NCI-H510A treated with DMSO at 0.1 percent for 48 hours (cell line): ENCODE measurements at places on chromosomes 4 and X.

DNA sequence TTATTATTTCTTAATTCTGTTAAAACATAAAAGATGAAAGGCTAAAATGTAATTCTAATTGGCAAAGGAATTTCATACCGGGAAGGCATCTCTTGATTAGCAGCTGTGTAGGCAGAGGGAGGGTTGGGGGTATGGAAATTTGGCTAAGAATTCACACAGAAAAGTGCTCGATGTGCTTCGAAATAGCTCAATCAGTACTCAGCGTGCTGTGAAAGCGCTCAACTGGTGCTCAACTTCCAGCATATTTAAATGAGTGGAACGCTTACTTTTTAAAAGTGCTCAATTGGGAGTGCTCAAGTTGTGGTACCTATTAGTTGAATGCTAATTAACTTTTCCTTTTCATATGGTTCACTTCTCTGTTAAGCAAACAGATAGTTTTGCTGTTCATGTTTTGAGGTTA is 695.9 kb upstream of the ATOH1 start:
- no peak for DNase-seq

GRCh38 chr4:89353514-89353913 is 45.9 kb upstream of the GPRIN3 start:
- DNase-seq, result no peak

GRCh38 chrX:10009741-10010140 is 42.6 kb downstream of the CLDN34 start:
- no peak for DNase-seq

DNA sequence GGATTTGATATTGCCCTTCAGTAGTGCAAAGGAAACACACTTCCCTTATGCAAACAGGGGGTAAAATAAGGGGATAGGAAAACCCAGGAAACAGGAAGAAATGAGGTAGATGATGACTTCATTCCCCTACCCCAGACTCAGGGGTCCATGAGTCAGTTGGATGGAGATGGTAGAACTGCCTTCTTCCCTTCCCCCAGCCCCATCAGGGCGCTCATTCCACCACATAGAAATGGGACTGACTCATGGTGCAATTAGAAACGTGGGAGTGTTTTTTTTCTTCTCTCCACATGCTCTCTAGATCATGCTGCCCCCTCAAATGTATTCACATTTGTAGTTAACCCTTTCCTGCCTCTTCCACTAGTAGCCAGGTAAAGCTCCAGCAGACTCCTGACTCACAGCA is 23.1 kb upstream of the ARMCX2 start:
- DNase-seq, result no peak

- no peak for DNase-seq
Measured at GRCh38 chr4:23878246-23878891, 11.5 kb downstream of the PPARGC1A start.

DNA sequence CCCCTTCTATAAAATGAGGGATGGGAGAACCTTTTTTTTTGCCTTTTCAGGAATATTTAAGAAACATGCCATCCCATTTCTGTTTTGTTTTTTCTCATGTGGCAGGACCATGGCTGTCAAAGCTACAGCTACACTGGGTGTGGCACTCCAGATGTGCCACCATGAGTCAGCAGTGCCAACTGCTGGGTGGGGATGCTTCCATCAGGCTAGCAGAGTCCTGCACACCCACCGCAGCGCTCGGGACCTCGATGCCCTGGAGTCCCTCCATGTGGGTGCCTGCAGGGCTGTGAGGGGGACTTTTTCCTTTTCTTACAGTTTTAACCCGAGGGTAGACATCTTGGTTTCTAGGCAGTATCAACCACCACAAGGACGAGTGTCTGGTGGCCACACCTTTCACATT is 352.6 kb downstream of the NR3C2 start:
- no peak for DNase-seq

DNA sequence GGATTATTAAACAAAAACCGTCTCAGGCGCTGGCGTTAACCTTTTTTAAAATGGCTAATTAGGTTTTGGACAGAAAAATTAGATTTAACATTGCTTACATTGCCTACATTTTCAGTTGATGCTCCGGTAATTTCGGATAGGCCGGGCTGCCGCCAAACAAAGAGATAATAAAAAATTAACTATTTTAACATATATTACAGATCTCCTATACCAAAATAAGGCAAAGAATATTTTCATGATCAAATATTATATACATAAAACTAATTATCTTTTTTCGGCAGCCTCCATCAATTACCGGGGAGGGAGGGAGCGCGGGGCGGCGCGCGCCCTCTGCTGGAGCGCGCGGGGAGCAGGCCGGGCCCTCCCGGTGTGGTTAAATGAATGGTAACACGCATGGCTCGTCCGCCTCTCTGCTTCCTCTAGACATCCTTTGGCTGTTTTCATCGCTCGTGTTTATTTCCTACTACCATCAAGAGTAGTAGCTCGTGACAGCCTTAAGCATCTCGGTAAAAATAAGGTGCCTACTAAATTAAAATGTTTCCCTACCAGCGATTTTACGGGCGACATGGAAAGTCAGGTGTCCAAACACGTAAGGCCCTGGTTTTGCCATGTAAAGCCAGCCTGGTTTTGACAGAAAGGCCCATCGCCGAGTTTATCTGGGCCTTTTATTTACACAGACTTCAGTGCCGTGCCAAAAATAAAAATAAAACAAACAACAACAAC is 52.4 kb upstream of the TMEM33 start:
- peak; percentile 65 for DNase-seq

DNA sequence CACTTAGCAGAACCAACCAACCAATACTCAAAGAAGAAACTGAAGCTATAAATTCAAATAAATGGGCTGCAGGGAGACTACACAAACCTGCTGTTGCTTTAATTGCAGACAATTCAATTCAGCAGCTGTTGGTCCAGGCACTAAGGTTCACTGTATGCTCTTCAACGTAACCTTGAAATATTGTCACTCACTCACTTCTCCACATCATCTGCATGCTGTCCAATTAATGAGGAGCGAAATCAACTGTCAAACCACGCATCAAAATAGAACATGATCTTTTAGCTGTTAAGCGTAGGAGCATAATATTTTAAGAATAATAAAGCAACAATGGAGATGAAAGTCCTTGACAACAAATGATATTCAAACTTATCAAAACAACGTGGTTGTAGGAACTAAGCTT is 17.0 kb downstream of the ENOX2 start:
- DNase-seq, result no peak

DNA sequence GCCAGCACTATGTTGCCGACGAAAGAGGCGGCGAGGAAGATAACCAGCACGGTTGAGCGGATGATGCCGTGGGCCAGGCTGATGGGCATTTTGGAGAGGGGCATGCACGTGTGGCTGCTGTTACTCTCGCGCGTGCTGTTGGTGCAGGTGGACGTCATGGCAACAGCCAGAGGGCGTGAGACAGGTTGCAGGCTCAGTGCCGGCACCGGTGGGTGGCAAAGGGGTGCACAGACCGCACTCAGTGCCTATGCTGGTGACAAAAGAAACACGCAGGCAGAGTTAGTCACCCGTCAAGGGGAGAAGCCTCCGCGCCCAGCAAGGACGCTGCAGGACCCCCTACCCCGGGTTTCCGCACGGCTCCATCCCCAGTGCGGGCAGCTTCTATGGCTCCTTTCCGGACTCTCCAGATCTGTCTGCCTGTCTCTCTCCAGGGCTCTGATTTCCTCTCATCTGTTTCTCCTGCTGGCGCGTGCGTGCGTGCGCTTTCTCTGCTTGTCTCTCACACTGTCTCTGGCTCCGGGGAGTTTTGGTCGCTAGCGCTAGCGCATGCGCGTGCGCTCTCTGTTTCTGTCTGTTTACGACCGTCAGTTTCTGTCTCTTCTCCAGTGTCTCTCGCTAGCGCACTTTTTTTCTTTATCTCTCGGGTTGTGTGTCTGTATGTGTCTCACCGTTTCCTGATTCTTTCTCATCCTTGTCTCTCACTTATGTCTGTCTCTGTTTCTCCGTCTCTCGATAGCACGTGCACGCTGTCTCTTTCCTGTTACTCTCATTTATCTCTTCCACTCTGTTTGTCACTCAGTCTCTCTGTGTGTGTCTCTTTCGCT is 2.1 kb downstream of the GPR101 start:
- peak; percentile 9 for DNase-seq

DNA sequence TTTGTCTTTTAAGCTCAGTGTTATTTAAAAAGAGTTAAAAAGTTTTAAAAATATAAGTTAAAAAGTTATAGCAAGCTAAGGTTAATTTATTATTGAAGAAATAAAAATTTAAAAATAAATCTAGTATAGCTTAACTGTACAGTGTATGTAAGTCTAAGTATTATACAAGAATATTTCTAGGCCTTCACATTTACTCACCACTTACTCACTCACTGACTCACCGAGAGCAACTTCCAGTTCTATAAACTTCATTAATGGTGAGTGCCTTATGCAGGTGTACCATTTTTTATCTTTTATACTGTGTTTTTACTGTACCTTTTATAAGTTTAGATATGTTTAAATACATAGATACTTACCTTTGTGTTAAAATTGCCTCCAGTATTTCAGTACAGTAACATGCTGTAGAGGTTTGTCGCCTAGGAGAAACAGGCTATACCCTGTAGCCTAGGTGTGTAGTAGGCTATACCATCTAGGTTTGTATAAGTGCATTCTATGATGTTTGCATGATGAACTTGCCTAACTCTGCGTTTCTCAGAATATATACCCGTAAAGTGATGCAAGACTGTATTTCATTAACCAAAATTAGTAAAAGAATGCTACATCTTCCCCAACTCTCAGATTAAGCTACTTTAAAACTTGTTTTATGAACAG is 202.9 kb downstream of the CFAP299 start:
- no peak for DNase-seq

DNA sequence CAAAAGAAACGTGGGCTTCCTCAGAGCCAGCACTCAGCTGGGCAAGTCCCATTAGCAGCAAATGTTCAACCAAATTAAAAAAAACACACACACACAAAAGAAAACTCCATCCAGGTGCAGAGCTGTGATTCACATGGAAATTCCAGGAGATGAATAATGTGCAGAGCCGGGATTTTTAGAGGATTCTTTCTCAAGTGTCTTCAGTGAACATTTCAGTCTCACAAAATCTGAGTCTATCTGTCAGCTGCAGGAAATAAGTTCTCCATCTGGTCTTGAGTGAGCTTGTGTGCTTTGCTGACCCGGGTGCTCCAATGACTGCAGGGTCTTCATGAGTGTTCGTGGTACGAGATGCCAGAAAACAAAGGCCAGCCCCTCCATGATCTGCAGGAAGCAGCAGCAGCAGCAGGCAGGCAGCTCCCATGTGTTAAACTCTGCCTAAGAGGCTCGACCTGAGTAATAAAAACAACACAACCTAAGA is 44.3 kb downstream of the RASGEF1B start:
- no peak for DNase-seq

GRCh38 chr4:24722026-24722568 is 73.3 kb upstream of the SOD3 start:
- no peak for DNase-seq

DNA sequence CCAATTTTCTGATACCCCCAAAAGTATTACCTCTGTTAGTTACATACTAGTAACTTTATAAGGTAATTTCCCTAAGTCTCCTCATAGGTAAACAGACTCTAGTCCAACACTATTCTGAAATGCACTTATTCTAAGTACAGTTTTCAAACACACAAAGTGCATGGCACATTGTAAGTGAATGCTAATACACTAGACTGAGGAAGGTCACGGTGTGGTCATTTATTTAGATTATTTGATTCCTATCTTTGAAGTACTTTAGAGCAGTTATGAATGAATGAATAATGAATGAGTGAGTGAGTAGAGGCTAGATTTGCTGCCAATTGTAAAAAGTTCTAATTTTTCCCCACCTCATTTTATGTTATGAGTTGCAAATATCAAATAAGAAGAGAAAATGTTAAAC is 132.8 kb upstream of the UGT8 start:
- no peak for DNase-seq

DNA sequence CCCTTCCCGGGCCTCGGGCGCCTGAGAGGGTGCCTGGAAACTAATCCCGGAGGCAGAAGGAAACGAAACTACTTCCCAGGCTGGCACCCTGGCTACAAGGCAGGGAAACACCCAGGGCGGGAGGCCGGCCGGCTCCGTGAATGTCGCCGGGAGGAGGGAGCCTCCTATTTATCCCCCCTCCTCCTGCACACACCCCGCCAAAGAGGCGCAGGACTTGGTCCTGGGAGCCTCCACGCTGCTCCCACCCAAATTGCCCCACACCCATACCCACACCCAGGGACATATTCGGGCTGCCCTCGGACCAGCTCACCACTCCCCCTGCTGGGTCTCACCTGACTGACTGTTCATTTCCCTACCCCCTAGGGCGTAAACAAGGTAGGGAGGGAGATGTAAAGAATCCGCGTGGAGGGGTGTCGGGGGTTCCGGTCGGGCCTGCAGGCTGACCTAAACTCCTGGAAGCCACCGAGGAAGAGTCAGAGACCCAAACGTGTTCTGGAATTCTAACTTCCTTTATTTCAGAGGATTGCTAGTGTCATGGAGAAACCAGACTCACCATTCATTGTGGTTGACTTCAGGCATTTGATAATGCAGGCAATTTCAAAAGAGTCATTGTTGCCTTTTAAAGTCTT is at the start of gene BTC:
Gene BTC (minus strand): TSS at position 142 of the 629 bp plus-strand sequence. CDS start 198 bp downstream, outside the sequence.
- peak; percentile 85 for DNase-seq

DNA sequence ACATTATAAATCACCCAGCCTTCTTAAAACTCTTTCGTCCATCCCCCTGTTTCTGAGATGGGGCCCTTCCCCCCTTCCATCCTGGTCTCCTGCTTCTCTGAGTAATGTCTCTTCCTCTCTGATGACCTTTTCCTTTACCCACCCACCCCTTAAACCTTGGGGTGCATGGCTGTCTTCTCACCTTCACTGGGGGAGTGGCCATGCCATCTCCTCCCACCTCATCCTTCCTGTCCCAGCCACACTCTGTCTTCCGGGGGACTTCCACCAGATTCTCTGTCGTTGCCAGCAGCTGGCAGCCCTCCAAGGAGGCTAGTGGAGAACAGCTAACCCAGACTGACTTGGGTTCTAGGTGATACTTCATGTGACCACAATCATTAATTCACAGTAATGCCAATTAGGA is 83.2 kb upstream of the SCML1 start:
- no peak for DNase-seq

DNA sequence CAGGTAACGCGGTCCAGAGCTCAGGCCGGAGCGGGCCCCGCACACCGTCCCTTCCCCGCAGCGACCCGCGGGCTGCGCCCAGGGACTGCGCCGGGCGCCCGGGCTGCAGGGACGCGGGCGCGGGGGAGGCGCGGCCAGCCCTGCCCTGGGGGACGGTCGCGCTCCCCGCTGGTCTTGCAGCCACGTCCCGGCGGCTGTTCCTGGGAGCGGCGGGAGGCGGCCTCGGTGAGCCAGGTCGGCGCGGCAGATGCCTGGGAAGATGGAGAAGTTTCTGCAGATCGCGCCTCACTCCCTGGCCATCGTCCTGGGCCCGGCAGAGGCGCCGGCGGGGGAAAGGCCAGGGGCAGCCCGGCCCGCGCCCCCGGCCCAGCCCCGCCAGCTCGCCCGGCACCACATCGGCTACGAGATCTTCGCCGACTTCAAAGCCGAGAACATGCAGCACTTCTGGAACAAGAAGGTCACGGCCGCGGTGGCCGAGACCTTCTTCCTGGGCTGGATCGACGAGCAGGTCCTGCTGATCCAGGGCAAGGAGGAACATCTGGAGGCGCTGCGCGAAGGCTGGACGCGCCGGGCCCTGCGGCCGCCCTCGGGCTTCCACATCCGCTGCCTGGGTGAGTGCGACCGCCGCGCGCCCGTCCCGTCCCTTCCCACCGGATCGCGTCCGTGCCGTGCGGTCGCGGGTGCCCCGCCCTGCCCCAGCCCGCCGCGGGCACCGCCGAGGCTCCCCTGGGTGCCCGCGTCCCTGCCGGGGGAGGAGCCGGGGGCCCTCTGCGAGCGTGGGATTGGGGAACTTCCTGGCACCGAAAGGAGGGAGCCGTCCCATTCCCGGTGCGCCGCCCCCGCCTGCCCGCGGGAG is 107.4 kb upstream of the STOX2 start:
- peak; percentile 32 for DNase-seq
